ENCODE measurements at places on chromosomes 1 and 21.

DNA sequence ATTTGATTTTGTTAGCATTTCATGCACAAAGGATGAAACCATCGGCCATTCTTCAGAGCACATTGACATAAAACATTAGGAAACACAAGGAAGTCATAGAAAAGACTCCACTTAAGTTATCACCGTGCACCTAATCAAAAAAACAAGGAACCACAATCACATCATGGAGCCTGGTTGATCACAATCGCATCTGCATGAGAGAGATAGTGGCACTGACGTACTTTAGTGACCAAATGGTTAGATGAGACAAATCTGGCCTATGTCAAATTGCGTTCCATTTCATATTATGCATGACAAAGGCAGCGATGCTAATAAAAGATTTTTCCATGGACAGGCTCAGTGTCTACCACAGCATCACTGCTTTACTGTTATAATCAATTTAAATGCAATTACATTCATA lies 571.8 kb upstream of the ADGRL2 start:
- no peak for DNase-seq

DNA sequence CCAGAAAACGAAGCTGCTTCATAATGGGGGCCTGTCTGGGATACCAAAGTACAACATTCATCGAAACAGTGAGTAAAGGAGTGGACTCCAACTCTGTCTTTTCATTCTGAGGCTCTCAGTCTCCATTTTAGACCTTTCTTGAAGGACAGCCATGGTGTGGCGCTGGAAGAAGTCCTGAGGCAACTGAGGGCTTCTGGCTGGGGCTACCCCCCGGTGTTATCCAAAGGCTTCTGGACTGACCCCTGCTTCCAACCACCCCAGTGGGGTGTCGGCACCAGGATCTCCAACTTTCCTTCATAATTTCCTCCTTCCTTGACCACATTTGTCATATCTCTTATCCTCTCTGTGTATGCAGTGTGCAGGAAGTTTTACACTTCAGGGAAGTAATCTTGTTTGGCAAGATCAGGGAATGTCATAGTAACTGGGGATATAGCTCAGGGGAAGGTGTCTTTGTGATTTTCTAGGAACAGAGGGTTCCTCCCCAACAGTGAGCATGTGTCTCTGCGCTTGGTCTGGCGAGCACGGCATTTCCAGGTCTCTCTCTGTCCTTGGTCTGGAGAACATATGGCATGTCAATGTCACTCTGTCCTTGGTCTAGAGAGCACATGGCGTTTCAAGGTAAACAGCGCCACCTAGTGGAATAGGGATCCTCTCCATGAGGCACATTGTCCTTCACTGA lies 19.4 kb upstream of the BSDC1 start:
- DNase-seq = no peak

- DNase-seq = peak; percentile 56
Observed at GRCh38 chr1:204261746-204262505, 48.1 kb upstream of the GOLT1A start.

DNA sequence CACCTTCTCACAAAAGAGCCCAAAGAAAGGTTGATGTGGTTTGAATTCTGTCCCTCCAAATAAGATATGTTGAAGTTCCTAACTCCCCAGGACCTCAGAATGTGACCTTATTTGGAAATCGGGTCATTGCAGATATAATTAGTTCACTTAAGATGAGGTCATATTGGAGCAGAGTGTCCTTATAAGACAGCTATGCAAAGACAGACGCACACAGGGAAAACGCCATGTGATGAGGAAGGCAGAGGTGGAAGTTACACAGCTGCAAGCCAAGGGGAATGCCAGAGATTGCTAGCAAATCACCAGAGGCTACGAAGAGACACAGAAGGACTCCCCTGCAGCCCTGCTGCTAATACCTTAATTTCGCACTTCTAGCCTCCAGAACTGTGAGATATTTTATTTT lies 5.2 kb upstream of the ABCB10 start:
- DNase-seq = peak; percentile 15

DNA sequence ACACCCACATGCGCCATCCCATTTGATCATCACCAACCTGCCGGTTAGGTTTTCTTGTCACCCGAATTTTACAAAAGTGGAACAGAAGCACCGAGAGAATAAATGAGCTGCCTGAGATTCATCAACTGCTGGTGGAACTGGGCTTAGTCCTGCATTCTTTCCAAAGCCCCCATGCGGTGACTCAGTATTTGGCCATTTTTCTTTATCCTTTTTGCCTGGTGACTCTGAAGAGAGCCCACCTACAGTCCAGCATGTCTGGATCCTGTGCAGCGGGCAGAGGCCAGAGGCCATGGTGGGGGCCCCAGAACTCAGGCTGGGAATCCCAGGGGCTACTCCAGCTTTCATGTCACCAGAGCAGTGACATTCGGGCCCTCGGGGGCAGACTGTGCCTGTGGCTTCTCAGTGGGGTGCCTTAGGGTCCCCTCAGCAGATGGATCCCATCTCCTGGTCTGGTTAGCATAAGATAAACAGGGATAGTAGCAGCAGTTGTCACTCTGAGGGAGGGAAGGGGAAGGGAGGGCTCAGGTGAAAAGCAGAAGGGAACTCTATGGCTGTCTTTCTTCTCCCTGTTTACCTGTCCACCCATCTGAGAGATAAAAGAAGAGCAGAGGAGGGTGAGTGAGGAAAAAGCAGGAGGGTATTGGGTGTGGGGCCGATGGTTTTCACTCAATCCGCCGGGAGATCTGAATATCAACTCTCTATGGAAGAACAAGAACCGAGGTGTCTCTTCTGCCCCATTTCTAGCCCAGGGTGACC lies 63.2 kb downstream of the KIF26B start:
- DNase-seq = no peak

GRCh38 chr1:54310439-54311328 lies 95.5 kb downstream of the SSBP3 start:
- DNase-seq = no peak

All from AG04450 (cell line).